Stimulated activated CD8-positive, alpha-beta memory T cell treated with anti-CD3 and anti-CD28 coated beads, Interleukin-15, amount 100 ng/mL, for 24 hours (primary cell): ENCODE measurements at places on chromosomes 1 and 21.
A peak's percentile ranks its signal among the peaks of the same experiment; 100 is the strongest.

- DNase-seq = no peak
Observed at GRCh38 chr1:91454136-91454535, 46.5 kb upstream of the CDC7 start.

DNA sequence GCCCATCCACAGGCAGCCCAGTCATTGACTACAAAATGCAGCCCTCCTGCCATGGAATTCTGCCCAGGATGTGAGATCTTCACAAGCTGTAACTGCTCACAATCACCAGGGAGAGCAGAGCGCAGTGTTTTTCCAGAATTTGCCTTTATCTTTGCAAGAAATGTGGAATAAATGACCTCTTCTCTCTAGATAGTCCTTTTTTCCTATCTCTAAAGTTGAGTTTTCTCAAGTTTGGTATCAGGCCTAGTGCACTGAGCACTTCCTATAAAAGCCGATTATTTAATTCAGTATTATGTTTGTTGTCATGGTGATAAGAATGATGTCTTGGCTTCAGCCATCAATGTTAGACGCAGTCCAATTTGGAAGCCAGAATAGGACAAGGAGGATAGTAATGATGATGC is 246.9 kb upstream of the IRF2BP2 start:
- DNase-seq = no peak

DNA sequence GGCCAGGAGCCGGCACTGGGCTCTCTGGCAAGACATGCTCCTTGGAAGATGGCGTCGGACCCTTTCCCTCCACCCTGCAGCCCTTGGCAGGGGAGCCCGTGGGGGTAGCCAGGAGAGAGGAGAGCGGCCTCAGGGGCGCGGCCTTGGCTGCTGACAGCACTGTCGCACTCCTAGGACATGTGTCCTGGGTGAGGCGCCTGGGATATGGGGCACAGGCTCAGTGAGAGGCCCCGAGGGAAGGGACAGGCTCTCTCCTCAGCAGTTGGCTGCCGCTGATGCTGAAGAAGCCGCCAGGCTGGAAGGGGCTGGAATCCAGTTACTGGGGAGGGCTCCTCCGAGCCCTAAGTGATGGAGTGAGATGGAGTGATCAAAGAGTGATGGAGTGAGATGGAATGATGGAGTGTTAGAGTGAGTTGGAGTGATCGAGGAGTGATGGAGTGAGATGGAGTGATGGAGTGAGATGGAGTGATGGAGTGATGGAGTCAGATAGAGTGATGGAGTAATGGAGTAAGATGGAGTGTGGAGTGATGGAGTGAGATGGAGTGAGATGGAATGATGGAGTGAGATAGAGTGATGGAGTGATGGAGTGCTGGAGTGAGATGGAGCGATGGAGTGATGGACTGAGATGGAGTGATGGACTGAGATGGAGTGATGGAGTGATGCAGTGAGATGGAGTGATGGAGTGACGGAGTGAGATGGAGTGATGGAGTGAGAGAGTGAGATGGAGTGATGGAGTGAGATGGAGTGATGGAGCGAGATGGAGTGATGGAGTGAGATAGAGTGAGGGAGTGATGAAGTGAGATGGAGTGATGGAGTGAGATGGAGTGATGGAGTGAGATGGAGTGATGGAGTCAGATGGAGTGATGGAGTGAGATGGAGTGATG is 27.6 kb upstream of the PKP1 start:
- DNase-seq = no peak

DNA sequence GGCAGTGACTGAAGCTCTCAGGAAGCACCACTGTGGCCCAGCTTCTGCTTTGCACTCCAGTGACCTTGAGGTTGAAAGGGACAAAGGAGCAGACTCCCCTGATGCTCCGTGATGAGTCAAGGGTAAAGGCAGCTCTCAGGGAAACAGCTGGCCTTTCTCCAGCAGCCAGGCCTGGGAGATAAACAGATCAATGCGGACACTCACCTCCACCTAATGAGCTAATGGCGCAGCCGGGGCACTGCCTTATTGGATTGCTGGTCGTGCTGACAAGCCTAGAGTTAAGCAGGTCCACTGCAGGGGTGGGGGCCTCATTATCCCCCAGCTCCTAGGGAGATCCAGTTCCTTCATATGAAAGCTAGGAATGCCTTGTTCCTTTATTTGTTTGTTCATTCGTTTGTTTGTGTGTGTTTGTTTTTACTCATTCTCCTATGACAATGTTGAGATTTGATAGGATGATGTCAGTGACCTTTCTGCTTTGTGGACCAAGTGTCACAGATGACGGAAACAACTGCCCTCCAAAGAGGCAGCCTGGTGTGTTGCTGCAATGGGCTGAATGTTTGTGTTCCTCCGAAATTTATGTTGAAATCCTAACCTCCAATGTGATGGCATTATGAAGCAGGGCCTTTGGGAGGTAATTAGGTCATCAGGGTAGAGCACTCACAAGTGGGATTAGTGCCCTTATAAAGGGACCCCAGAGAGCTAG is 141.4 kb upstream of the BEND5 start:
- DNase-seq = no peak

DNA sequence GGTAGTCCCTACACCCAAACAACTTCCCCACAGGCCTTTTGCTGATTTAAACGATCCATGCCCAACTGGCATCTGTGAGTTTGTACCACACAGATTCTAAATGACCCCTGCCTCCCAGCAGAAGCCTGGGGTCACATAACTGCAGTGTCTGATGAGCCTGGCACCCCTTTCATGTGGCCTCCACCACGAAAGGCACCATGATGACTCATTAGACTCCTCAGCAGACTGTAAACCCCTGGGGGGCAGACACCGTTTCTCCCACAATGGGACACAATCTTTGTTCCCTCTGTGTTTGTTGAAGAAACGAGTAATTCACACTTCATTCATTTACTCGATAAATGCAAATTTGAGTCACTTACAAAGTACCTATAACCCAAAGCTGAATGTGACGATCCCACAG is 81.6 kb downstream of the CCDC185 start:
- no peak for DNase-seq

DNA sequence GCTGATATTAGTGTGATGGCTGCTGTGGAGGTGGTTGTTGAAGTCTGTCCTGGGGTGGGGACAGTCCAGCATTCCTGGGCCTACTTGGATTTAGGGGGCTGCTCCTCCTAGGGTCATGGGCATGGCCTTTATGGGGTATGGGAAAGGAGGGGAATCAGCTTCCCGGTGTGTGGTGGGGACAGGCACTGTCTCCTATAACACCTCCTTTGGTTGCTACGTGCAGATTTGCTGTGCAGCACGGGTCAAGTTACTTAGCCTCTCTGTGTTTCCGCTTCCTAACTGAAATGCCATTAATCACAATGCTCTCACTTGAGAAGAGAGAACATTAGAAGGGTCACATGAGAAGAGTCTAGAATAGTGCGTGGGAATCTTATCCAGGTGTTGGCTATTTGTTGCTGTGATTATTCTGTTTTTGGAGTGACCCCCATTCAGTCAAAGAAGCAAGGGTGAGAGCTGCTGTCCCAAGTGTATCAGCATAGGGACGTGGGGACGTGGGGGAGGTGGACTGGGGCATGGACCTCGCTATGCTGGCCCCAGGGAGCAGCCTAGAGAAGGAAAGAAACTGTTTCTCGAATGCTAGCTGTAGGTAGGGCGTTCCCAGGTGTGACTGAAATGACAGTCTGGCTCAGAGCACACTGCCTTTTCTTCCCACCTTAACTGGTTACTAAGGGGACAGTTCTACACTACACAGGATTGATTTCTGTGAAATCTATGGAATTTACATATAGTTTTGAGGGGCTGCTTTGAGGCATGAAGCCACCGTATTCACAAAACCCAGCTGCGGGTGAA is 19.9 kb downstream of the SOX13 start:
- no peak for DNase-seq

GRCh38 chr1:203101813-203102634 is 16.2 kb upstream of the MYOG start:
- DNase-seq = no peak

DNA sequence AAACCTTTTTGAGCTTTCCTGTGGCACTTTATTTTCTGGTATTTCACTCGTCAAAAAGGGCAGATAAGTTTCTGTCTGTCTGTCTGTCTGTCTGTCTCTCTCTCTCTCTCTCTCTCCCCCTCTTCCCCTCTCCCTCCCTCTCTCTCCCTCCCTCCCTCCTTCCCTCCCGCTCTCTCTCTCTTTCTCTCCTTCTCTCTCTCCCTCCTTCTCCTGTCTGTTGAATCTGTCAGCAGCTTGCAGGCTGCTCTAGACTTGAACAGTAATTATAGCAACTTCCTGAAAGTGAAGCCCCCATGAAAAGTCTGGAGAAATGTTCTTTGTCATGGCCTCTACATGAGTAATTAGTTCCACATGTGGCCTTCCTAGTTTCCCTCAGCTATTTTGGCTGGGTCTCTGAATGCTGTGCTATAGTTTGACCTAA is 275.2 kb upstream of the C1orf105 start:
- no peak for DNase-seq

DNA sequence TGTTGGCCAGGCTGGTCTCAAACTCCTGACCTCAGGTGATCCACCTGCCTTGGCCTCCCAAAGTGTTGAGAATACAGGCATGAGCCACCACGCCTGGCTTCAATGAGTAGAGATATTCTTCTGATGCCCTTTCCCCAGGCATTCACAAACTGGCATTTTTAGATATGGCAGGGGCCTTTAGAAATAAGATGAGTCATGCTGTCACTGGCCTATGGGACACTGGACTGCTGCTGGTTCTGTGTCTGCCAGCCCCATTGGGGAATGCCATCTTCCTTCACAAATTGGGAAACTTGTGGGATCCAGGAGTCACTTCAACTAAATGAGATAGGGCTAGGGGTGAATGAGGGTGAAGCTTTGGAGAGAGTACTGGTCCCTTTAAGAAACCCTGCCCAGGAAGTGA is 16.0 kb downstream of the KLHDC8A start:
- no peak for DNase-seq

DNA sequence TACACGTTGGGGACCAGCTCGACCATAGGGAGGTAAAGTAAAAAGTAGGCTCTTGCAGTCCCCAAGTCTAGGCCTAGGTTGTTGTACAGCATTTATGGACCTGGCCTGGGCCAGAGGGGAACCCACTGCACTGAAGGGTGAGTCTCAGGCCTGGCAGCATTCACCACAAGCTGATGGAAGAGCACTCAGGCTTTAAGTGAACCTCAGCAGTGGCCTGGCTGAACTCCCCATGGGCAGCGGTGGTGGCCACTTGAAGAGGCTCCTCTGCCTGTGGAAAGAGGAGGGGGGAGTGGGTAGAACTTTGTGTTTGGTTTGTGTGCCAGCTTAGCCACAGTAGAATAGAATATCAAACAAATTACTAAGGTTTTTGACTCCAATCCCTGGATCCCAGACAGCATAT is 176.2 kb upstream of the PRMT6 start:
- no peak for DNase-seq

DNA sequence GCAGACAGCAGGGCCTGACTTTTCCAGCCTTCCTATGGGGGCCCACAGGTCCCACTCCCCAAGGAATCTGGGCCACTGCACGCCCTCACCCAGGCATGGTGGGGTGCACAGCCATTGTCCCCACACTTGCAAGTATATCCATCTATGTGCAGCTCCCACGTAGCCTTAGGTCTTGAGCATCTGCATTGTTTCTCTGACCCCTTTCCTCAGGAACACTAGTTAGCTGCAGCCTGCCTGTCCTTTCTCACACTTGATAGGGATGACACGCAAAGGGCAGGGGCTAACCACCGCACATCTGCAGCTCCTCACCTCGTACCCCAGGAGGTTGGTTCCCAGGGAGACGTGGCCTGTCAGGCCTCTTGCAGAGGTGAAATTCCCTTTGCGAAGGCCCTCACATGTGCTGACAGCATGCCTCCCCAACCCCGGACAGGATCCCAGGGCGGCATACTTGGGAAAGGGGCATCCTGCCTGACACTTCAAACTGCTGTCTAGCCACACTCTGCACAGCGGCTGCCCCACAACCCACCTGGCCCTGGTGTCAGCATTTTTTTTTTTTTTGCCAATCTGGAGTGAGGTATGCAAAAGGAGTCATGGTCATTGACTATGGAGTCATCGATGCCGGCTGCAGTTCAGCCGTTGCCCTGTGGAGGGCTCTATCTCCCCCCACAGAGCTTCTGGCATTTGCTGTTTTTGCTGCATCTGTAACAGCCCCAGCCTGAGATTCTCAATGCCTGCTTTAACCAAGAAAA is 5.0 kb downstream of the JMJD4 start:
- no peak for DNase-seq

DNA sequence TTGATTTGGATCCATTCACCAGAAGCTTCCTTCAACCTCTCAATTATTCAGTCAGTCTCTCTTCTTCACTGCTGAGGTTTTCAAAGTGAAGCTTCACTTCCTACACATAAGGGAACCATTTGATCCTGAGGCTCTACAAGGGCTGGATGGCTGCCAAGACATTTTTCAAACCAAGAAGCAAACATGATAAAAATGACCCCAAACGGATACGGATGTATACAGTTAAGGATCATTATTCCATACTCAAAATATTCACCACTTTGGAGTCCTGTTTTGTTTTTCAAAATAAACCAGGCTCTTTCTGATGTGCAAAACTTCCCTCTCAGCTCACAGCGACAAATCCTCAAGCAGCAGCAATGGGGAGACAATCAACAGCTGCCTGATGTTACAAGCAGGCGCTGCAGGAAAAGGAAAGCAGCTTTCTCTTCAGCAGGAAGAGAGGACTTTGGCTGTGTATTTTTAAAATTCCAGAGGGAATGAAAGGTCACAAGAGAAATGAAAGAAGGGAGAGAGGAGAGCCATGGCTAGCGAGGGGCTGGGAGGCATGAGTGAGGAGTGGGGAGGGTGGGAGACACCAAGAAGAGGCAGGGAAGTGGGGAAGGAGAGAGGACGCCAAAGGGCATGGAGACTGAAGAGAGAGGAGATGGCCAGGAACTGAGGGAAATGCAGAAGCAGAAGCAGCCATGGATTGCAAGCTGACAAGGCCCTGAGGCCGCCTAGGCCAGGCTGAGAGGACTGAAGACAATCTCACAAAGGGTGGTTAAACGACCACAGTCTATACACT is 145.4 kb downstream of the SLC45A1 start:
- DNase-seq = no peak

GRCh38 chr1:46793126-46793525 is 5.7 kb upstream of the CYP4B1 start:
- DNase-seq = no peak

GRCh38 chr1:230823426-230823825 is 44.9 kb downstream of the C1orf198 start:
- no peak for DNase-seq

GRCh38 chr1:98184856-98185255 is 264.0 kb upstream of the DPYD start:
- DNase-seq = no peak

- peak; percentile 60 for DNase-seq
Observed at GRCh38 chr1:156920233-156921052, at the start of gene LRRC71. TSS of gene LRRC71 (plus strand) at chr1:156920632. CDS start at chr1:156920804, 172 bp downstream.

- no peak for DNase-seq
Observed at GRCh38 chr1:205500240-205501233, 3.9 kb upstream of the CDK18 start.

DNA sequence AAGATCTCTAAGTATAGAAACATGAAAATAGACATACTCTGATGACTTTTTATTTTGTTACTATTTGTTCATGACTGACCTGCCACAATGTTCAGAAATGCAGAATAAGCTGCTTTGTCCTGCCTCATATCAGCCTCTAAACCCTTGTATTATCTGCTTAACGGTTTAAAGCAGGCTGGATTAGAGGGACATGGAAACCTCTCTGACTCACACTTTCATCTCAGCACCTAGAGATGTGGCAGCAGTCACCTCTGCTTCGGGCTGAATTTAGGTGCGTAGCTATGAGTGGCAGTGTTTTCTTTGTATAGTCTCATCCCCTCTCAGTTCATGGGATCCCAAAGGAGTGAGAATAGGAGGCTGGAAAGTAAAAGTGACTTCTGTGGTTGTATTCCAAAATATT is 255.4 kb downstream of the RGS7 start:
- DNase-seq = no peak
